Stimulated activated CD4-positive, alpha-beta T cell treated with anti-CD3 and anti-CD28 coated beads, Interleukin-12 subunit alpha, Interleukin-12 subunit beta, amount 100 ng/mL, for 24 hours (primary cell): ENCODE measurements at places on chromosomes 7 and 10.

- no peak for DNase-seq
Measured at GRCh38 chr7:107047902-107048782, 3.6 kb downstream of the PRKAR2B start.

DNA sequence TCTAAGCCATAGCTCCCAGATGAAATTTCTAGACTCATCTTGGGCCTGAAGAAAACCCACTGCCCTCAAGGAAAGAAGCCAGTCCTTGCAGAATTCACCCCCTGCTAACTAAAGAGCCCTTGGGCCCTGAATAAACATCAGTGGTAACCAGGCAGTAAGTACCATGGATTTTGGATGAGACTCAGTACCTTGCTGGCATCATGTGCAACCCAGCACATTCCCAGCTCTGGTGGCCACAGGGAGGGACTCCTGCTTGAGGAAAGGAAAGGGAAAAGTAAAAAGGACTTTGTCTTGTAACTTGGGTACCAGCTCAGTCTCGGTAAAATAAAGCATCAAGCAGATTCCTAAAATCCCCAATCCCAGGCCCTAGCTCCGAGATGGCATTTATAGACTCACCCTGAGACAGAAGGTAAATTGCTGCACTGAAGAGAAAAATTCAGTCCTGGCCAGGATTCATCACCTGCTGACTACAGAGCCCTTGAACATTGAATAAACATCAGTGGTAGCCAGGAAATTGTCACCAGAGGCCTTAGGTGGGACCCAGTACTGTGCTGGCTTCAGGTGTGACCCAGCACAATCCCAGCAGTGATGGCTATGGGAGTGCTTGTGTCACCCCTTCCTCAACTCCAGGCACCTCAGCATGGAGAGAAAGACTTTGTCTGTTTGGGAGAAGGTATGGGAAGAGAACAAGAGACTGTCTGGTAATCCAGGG, 31.2 kb upstream of the SFTPD start:
- no peak for DNase-seq

DNA sequence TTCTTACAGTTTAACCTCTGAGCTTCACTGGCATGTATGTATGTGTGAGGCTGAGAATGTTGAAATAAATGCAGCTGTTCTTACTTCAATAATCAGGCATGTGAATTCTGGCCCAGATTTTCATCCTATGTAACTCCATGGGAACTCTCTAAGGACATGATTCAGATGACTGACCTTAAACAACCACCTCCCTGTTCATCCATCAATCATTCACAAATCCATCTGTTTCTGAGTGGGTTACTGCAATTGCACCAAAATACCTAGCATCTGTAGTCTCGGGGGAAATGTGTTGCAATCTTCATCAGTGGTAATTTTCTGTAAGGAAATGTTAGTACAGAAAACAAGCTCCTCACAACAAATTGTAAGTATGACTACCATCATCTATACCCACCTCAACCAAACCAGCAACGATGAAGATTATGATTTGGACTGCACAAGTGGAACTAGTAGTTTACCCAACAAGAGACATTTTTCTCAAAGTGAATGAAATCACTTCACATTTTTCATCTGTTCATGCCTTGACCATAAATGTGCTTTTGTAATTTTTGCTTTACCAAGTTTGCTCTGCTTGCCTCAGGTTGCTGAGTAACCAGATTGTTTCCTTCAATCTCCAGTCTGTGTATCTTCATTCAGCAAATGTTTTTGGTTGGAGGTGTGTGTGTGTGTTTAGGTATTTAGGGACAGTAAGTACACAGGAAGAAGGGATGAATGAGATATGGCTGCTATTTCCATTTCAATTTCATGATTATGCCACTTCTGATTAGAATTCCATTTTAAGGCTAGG, 65.7 kb upstream of the FZD8 start:
- no peak for DNase-seq

DNA sequence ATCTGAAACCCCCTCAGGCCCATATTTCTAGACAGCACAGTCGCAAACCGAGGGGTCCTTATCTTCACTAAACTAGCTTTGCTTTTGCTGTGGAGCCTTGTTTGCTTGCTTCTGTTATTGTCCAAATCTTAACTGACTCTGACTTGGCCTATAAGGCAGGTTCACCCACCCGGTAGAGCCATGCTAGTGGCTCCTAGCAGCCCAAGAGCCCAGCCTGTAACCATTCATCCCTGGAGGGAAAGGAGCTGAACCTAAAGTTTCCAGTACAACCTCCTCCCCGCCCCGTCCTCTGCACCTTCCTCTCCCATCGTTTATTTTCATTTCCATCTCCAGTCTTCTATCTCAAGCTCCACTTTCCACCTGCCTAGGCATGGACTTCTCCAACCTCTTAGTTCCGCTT, 345.7 kb downstream of the PTPRN2 start:
- DNase-seq = no peak

DNA sequence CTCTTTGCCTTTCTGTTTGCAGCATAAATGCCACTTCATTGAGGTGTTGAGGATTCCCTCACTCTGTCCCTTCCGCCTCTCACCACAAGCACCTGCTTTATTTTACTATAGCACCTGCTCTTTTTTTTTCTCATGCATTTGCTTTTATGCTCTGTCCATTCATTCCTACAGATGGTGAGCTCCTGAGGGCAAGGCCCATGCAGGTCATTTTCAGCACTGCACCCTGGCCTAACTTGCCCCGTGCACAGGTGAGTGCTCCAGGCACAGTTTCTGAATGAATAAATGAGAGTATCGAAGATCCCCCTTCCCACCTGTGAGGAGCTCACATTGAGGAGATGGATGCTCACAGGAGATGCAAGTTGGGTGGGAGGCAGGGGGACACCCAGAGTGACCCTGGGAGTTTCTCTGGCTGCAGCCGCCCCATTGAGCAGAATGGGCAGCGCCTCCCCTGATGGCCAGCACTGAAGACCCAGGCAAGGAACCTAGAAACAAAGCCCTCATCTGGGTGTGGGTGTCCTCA, 1.2 kb upstream of the AKR1E2 start:
- no peak for DNase-seq

DNA sequence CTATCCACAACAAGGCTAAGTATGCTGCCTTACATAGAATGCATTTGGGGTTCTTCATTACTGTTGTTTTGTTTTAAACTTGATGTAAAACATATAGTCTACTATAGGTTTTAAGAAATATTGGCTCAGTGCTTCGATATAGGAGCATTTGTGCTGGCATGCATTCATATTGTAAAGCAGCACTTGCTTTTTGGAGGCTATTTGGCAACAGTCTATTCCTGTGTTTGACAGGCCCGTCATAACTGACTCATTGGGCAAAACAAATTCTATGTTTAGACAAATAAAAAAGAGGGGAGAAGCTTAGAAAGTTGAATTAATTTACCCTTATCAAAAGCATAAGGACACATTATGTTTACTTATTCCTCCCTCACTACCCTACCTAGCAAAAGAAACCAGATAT, 38.4 kb upstream of the PLXDC2 start:
- DNase-seq = no peak

DNA sequence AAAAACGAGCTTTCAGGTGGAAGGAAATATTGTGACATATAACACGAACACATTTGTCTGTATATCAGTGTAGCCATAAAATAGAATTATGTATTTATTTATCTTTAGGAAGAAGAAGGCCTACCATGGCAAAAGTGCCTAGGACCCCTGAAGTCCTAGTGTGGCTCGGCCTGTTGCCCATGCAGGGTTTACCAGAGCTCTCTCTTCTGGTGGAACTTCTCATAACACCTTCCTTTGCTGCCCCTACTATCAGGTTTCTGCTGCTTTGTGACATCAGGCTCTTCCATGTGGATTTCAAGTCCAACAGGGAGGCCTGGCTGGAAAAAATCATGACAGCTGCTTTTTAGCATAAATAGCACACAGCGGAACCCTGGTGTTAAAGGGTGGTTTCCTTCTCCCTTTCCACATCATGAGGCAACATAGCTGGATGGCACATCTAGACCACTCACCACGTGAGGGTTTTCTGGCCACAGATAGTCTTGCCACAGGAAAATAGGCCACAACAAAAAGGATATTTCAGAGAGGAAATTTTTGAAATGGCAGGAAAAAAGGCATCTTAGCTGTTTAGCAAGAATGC, 44.8 kb upstream of the ADO start:
- no peak for DNase-seq

GRCh38 chr10:15293862-15294842, 76.9 kb downstream of the FAM171A1 start:
- DNase-seq = no peak

- no peak for DNase-seq
Measured at GRCh38 chr7:17456541-17456940, 158.1 kb downstream of the AHR start.

GRCh38 chr7:19177269-19177668, 32.0 kb upstream of the FERD3L start:
- no peak for DNase-seq

DNA sequence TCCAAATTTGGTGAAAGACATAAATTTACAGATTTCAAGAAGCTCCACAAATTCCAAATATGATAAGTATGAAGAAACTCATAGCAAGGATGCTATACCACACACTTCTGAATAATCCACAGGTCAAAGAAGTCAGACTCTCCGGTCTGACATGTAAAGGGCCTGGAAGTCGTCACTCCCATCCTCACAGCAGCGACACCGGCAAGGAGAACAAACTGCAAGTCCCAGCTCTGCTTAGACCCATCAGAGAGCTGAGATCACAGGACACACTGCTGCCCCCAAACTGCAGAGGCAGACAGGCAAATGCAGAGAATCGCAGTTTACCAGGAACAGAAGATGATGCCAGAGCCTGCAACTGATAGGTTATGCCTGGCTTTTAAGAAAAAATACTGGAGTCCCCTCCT, 62.0 kb downstream of the AMZ1 start:
- no peak for DNase-seq

GRCh38 chr7:2564970-2565540, 6.3 kb downstream of the IQCE start:
- DNase-seq = no peak

- no peak for DNase-seq
Measured at GRCh38 chr7:34104992-34105391, 199.7 kb downstream of the BMPER start.

GRCh38 chr7:127835679-127836078, 183.7 kb downstream of the SND1 start:
- DNase-seq = no peak

- no peak for DNase-seq
Measured at GRCh38 chr7:43559171-43559945, 23.6 kb upstream of the STK17A start.

DNA sequence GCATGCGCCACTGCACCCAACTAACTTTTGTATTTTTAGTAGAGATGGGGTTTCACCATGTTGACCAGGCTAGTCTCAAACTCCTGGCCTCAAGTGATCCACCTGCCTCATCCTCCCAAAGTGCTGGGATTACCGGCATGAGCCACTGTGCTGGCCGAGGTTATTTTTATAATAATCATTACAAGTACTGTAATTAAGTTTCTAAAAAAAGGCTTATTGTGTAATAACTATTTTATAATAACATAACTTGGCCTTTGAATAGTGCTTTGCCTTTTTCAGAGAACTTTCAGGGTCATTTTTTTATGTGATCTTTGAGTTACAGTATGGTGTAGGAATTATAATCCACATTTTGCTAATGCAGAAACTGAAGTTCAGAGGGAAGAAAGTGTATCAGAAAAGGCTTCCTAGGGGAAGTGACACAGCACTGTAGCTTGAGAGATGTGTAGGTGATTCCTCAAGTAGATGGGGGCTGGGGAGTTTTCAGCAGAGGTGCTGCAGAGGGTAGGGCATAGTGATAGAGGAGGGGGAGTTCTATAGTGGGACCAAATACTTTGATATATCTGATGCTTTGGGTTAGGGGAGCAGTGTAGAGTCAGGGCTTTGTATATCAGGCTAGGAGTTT, 9.2 kb upstream of the SYPL1 start:
- DNase-seq = no peak

- DNase-seq = no peak
Measured at GRCh38 chr7:95951531-95951930, 179.2 kb downstream of the DYNC1I1 start.

DNA sequence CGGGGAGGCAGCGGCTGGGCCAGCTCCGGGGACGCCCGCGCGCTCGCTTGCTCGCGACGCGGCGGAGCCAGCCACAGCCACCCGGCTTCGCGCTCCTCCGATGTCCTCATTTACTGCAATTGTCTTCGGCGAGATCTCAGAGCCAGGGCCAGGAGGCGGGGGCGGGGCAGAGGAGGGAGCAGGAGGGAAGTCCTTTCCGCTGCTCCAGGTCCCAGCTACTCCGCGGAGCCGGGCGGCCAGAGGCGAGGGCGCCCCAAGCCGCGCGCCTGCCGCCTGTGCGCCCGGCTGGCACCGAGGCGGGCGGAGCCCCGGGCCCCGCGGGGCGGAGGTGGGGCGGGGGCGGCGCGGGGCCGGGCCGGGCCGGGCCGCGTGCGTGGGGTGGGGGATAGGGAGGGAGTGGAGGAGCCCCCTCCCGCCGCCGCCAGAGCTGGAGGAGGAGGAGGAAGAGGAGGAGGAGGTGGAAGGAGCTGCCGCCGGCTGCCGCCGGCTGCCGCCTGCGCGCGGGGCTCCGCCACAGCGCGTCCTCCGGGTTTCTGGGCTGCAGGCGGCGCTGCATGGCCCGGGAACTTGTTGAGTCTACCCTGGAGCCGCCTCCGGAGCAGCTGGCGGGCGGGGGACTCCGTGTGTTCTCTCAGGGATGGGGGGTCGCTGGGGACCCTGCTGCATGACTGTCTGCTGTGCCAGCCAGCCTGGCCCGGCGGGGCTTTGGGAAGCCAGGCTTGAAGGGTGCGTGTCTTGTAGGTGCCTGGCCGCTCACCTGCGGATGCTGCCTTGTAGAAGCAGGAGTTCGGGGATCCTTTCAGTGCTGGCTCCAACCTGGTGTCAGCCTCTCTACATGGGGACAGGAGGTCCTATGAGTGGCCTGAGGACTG, at the start of gene INSYN2A:
TSS of gene INSYN2A (minus strand) at position 310 of the 872 bp plus-strand sequence. CDS start 20,196 bp downstream, outside the sequence.
- DNase-seq = no peak

GRCh38 chr10:92014620-92015019, 91.0 kb downstream of the BTAF1 start:
- no peak for DNase-seq

GRCh38 chr7:50281680-50282445, 22.7 kb upstream of the IKZF1 start:
- no peak for DNase-seq

DNA sequence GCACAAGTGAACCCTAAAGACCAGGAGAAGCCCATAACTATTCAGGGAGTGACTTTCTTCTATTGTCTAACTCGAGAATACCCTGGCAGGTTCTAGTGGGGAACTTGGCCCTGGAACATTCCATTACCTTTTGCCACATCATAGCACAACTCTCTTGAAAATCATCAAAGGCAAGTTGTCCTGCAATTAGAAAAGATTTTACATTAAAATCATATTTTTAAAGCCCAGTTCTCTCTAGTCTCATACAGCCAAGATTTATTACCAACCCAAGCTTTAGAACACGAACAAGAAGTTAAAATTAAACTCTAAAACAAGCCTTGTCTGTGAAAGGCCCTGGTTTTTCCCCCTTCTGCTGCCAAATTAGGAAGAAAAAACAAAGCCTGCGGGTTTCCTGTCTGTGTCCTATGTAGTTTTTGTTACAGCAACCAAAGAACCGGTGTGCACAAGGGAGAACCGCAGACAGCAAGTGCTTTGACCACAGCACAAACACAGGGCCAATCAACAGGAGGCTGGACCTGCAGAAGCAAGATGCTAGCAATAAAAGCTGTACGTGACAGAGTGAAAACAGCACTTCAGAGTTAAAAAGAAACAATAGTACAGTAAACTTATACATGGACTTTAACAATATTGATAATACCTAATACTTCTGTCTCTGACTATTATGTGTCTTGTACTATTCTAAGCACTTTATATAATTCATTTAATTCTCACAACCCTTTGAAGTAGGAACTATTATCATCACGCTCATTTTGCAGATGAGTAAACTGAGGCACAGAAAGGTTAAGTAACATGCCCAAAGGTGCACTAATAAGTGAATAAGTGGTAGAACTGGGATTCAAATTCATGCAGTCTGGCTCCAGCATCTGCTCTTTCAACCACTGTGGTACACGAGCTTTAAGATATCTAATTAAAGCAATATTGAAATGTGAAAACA, 65.8 kb downstream of the STK17A start:
- DNase-seq = no peak
